ENCODE measurements at places on chromosomes 3 and 15.

GRCh38 chr3:133747907-133748639, 1.9 kb downstream of the TF start:
- no peak for DNase-seq

DNA sequence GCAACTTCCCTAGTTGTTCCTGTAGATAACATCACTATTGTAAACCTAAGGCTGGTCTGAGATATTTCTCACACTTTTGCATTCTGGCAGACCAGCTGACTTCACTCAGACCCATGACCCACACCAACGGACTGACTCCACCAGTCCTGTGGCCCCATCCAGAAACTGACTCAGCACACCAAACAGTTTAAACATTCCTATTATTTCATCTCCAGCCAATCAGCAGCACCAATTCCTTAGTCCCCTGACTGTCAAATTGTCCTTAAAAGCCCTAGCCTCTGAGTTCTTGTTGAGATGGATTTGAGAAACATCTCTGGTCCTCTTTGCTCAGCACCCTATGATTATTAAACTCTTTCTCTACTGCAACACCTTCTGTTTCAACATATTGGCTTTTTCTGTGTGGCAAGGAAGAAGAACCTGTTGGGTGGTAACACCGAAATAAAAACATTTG, 12.2 kb upstream of the IDH2 start:
- no peak for DNase-seq

DNA sequence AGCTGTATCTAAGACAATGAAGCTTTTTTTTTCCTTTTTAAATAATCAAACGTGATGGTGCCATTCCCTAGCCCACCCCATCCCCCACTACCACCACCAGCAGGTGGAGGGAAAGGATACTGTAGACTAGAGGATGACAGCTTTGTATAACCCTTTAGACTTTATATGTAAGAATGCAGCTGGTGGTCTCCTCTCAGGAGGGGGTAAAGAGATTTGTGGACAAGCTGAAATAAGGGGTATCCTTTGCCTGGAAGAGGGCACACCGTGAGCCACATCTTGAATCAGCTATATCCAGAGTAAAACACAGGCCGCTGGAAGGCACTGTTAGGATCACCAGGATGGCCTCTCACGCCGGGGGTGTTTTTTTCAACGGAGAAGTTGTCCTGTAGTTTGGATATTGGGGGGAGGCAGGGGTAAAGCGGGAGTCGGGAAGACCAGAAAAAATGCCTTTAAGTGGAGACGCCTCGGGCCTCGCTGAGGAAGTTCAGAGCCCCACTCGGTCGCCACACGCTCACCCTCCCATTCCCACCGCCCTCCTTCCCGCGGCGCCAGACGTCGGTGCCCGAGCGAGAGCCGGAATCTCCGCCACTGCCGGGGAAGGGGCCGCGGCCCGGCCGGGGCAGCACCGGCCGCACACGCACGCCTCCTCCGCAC, 986 bp downstream of the KPNA4 start:
- peak; percentile 16 for DNase-seq

GRCh38 chr15:89745131-89745530, 5.9 kb downstream of the MESP1 start:
- no peak for DNase-seq

DNA sequence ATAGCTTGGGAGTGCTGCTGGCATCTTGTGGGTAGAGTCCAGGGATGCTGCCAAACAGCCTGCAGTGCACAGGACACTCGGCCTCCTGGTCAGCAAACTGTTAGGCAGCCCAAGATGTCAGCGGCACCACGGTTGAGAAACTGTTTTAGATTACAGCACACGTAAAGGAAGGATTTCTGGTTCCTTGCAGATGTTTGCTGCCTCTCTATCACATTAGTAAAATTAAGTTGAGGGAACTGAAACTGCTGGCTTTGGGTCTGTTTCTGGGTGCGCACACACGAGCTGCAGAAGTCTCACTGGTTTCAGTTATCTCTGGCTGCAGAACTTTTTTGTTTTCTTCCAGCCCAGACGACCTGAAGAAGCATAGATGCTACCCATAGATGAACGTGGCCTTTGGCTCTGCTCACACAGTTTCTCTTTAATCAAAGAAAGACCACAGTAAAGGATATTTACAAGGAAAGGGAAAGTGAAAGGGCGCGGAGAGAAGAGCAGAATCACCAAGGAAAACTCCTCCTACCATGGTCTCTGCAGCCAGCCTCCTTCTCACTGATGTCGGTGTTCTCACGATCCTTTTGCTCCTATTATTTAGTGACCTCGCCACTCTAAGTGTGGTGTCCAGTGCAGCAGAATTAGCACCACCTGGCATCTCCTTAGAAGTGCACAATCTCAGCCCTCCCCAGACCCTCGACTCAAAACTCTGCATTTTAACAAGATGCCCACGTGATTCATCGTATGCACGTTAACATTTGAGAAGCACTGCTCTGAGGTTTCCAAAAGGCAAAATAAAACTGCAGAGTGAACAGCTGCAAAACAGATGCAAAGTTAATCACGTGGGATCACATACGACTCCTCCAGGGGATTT, 50.6 kb upstream of the AKAP13 start:
- DNase-seq, result peak; percentile 58

GRCh38 chr15:101014921-101015841, 96.0 kb downstream of the LRRK1 start:
- peak; percentile 61 for DNase-seq

DNA sequence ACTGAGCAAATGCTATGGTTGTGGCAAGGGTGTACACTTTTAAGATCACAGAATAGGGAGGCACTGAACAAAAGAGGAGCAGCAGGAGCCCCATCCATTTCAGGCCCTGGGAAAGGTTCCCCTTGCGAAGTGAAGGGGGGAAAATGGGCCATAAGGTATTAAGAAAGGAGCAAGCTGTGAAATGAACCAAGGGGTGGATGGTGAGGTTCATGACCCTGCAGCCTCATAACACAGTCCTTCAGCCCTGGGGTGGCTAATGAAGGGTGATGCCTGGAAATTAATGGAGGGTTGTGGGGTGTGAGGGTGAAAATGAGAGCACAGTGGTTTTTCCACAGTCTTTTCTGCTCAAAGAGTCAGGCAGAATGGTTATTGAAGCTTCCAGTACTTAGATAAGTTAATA, 150.1 kb downstream of the PDZRN3 start:
- DNase-seq, result no peak

- DNase-seq, result no peak
Observed at GRCh38 chr15:101521069-101521468, 31.6 kb upstream of the PCSK6 start.

DNA sequence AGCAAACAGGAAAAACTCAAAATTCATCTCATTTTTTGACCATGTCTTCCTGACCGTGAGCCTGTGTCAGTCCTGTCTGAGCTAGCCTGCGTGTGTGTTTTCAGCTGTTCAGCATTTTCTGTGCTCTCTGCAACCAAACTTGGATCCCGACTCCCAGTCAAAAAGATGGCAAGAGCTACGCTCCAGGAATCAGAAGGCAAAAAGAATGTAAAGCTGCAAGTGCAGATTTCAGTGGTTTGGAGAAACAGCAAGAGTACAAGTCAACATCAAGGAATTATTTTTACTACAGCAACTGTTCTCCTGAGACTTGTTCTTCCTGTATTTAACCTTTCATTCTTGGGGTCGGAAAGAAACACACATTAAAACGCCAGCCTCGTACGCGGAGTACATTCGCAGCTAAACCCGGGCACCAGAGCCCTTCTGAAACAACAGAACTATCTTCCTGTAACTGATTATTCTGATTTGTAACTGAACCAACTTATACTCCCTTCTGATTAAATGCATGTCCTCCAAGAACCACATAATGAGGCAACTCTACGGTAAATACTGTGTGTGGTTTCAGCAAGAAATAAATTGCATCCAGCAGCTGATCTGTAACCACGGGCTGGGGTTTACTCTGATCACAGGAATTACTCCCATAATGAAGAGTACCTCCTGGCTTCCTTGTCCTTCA, 107.4 kb downstream of the LRIG1 start:
- no peak for DNase-seq

GRCh38 chr15:36432161-36432560, 147.3 kb upstream of the CDIN1 start:
- no peak for DNase-seq

GRCh38 chr3:139934613-139935015, 371 bp upstream of the CLSTN2 start:
- DNase-seq, result peak; percentile 80

GRCh38 chr3:113565555-113565954, 33.2 kb downstream of the SIDT1 start:
- DNase-seq, result no peak

GRCh38 chr3:190172751-190173150, 52.1 kb upstream of the P3H2 start:
- DNase-seq, result no peak

DNA sequence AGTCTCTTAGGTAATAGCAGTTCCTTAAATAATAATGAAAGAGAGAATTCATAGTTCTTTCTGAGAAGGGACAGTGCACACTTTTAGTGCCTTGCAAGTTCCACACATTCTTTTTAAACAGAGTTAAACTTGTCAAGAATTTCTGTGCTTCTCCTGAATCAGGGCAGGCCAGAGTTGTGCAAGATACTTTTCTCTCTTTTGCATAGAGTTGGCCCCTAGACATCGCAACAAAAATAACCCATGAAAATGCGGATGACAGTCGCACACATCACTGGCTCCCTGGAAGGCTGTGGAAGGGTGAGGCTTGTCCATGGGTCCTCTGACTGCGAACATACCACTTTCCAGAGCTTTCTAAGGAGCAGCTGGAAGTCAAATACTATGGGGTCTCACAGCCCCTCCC, 40.1 kb downstream of the FBLN2 start:
- no peak for DNase-seq

DNA sequence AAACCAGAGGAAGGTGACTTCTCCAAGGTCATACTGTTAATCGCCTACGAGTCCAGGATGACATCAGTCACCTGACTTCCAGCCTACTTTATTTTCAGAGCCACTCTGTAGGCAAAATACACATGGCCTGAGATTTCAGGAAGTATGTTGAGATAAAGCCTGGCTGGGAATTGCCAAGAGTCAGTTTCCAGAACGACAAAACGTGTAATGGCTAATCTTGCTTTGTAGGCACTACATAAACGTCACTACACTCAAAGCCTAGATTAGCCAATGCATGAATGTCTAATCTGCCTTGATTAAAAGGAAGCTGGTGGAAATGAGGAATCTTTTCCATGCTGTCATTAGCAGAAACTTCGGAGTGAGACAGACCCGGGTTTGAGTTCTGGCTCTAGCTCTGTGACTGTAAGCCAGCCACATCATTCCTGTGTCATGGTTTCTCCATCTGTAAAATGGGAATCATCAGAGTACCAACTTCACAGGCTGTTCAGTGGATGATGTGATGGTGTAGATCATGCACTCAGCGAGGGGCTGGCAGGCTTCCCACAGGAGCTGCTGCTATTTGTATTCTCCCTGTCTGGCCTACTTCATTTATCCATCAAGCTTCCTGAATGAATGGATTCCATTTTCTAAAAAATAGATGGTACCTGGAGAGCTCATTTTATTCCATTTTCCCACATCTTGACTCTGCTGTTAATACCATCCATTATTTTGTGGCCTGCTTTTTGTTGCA, 241.9 kb downstream of the XXYLT1 start:
- DNase-seq, result no peak

DNA sequence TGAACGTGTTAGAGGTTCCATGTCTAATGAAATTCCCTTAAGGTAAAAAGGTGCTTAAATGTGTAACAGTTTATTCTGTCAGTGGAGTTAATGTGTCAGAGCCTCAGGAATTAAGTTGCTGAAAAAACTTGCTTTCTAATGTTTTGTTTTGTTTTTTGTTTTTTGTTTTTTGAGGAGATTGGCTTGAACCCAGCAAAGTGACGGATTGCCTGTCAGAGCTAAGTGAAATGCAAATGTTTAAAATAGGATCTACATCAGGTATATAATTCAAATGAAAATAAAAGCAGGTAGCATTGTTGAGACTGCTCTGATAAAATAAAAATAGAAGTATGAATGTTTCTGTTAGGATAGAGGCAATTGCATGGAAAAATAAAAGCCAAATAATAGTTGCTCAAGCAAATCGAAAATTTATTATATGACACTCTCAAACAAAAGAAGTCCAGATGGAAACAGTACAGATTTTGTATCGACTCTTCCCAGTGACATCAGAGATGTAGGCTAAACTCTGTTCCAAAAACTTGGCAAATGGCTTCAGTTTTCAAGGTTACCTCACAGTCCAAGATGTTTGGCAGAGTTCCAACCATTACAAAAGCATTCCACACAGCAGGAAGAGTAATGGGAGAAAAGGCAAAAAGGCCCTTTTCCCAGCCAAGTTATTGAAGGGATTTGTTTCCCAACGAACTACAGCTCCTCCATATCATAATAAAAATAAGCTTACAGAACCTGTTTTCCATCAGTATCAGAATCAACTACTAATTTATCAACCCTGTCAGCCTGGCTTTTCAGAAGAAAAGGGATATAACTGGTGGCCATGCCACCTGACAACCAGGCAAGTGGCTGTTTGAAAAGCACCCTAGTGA, 291.0 kb downstream of the TBL1XR1 start:
- DNase-seq, result peak; percentile 33

GRCh38 chr3:10432931-10433330, 72.5 kb downstream of the ATP2B2 start:
- no peak for DNase-seq

GRCh38 chr3:38985981-38986380, 65.8 kb downstream of the SCN11A start:
- DNase-seq, result no peak

DNA sequence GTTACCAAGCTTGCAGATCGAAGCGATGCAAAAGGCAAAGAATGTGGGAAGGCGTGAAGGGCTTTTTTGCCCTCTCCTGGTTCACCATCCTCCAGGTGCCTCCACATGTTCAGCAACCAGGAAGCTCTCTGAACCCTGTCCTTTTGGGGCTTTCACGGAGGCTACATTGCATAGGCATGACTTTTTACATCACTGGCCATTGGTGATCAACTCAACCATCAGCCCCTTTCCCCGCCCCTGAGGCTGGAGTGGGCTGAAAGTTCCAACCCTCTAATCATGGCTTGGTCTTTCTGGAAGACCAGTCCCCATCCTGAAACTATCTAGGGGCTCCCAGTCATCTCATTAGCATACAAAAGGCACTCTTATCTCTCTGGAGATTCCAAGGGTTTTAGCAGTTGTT, 52.6 kb downstream of the UACA start:
- DNase-seq, result no peak

- no peak for DNase-seq
Observed at GRCh38 chr3:172084871-172085556, 45.6 kb downstream of the FNDC3B start.
